ENCODE measurements at places on chromosomes 5 and 9. TPM values are rescaled to one million over a fixed set of nuclear protein-coding genes. Genes with fewer than 3 reads are reported as not detected.
A peak's percentile ranks its signal among the peaks of the same experiment; 100 is the strongest.

DNA sequence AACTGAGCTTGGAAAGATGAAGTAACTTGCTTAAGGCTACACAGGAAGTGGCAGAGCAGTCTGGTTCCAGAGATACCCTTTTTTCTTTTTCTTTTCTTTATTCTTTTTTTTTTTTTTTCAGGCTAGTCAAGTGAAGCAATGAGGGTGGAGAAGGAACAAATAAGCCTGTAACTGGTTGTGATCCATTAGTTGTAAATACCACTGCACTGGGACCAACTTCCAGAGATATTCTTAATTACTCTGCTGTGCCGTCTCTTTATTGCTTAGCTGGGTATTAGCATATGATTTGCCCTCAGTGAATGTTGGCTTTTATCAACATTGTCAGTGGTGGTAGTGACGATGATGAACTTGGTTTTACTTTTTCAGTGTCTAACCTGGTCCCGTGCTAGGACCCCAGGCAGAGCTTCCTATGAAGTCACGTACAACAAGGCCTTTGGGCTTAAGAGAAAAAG is 26.7 kb downstream of the LNPEP start:
- peaks cover 28% of the 10 kb centered on the region for H3K4me1 ChIP-seq
- no peak for DNase-seq
- H3K4me3 ChIP-seq: no peak overlapping the region
- peak overlapping the region; percentile 24 for H3K27ac ChIP-seq
- no peaks in the 10 kb centered on the region for H3K27me3 ChIP-seq

DNA sequence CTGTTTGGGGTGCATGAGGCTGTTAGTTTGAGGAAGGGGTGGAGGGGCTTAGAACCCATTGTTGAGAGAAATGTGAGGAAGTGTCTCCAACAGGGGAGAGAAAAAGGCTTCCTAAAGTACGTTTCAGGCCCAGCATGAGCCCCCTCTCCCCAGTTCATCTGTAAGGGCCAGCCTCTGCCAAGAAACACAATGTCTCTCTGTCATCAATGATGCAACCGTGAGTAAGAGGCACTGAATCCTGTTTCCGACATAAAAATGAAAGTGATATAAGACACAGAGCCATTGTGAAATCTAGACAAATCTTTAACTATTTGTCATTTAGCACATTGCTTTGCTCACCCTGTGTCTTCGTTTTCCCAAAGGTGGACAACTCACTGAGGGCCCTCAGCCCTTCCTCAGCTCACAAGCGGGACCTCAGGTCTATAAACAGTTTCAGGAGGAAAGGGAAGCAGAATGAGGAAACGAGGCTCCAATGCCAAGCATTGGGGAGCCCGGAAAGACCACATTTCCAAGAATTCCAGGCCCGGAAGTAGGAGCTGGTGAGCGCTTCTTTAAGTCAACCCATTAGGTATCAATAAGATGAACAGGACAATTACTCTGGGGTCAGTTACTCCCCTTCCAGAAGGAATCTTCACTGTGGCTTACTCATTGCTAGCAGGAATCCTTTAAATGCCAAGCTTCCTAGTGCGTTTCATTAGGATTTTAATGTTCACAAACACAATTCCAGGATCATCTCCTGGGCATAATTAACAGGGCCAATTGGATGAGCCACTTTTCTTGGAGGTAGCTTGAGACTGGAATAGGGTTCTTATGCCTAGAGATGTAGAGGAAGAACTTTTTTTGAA is 59.0 kb upstream of the KLF4 start:
- H3K27me3 ChIP-seq: no peaks in the 10 kb centered on the region
- no peak for DNase-seq
- H3K4me3 ChIP-seq: peak overlapping the region; percentile 21
- H3K27ac ChIP-seq: peak overlapping the region; percentile 78
- peaks cover 18% of the 10 kb centered on the region for H3K4me1 ChIP-seq

DNA sequence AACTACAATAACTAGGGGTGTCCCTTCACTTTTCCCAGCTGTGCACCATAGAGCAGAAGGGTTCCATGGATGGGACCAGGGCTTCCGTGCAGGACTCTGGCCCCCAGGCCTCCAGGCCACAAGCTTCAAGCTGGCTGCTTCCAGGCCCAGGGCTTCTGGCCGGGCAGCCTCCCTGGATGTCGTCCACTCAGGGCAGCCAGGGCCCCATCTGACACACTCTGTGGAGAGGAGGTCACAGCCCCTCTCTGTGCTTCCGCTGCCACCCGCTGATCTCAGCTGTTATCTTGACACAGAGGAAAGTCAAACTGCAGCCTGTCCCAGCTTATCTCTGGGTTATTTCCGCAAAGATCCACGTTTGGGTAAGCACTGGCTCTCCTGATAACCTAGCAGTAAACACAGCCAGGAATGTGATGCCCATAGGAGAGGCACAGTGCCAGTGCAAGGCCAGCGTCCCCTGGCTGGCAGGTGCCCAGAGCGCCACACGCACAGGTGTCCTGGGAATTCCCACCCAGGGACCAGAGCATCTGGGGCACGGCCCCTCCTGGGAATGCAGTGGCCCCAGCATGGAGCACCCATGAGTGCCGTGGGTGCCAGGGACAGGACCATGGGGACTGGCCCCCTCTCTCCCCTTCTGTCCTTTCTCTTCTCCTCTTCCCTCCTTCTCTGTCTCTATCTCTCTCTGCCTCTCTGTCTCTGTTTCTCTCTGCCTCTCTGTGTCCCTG is 15.6 kb upstream of the SLC6A19 start:
- no peak overlapping the region for H3K4me3 ChIP-seq
- no peaks in the 10 kb centered on the region for H3K27me3 ChIP-seq
- no peaks in the 10 kb centered on the region for H3K4me1 ChIP-seq

DNA sequence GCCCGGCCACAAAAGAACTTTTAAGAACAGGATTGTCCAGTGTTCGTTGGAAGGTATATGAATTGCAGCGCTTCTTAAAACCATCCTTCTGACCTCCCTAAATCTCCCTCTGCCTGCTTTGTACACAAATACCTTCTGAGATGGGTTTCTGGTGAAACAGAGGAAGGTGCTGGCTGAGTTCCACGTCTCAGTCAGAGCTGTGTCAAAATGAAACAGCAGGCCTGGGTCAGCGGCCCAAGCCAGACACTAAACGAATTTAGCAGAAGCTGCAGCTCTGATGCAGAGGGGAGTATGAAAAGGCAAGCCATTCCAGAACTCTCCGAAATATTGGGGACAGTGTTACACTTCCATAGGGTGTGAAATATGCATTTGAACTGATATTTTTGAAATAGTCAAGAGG is 37.8 kb upstream of the CRB2 start:
- no peaks in the 10 kb centered on the region for H3K36me3 ChIP-seq
- no peak overlapping the region for H3K27ac ChIP-seq

DNA sequence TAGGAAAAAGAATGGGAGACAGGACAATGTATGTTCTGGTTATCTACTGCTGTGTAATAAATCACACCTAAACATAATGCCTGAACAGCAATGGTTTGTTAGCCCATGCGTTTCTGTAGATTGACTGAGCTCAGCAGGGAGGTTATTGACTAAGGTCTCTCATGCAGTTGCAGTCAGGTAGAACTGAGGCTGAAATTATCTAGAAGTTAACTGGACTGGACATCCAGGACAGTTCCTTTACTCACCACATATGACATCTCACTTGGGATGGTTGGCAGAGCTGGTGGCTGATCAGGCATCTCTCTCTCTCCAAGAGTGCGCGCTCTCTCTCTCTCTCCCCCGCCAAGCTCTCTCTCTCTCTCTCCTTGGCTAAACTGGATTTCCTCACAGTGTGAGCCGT is 8.9 kb upstream of the FOXB2 start:
- DNase-seq: no peak
- no peak overlapping the region for H3K4me3 ChIP-seq
- no peak overlapping the region for H3K27ac ChIP-seq

DNA sequence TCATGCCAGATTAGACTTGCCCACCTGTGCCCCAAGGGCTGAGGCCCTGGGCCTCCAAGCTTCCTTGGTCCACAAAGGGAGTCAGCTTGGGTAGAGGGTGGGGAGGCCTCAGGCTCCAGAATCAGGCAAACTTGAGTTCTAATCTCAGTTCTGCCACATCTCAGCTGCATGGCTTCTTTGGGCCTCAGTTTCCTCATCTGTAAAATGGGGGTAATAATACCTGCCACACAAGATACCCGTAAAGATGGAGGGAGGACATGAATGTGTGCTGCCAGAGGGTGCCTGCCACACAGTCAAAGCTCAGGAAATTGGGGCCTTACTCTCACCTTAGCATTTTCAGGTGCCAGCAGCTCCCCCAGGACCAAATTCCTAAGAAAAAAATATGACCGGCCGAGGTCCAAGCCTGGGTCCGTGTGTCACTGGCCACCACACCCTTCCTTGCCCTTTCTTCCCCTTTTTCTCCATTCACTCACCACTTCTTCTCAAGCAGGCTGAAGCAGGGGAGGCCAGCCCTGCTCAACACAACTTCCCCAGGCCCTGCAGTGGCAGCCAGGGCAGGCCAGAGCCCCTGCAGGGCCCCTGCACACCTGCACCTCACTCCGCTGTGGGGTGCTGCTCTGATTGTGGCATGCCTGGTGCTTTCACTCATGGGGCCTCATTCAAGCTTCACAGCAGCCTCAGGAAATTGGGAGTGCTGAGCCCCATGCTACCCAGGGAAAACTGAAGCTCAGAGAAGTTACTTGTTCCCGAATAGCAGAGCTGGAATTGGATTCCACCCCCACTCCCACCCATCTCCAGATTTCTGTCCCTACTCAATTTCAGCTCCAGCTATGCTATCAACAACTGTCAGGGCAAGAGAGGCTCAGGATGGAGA is 3.9 kb downstream of the RGS14 start:
- H3K4me3 ChIP-seq: no peak overlapping the region
- DNase-seq: no peak
- H3K36me3 ChIP-seq: no peaks in the 10 kb centered on the region

DNA sequence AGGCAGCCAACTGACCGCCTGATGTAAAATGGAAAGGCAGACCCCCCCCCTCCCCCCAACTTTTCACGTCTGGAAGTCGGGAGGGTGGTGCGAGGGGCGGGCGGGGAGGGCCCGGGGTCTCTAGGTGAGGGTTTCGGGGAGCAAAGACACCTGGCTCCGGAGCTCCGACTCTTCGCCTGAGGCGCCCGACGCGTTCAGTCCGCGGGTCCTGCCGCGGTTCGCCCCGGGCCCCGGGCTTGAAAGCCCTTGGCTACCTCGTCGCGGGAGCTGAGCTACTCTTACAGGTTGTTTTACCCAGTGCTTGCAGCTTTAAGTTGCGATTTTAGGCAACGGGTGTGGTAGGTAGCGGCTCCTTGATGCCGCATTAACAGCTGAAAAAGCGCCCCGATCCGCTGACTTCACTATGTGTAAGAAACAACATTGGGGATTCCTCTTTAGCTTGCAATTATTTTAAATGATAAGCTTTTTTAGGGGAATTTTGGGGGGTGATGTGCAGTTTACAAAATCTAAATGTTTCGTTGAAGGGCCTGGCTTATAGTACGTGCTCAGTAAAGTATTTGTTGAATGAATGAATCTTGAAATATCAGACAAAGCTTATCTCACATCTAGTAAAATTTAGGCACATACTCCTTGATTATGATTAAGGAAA is 722 bp downstream of the CDC42SE2 start:
- peak overlapping the region; percentile 84 for H3K4me3 ChIP-seq
- H3K4me1 ChIP-seq: peaks cover 42% of the 10 kb centered on the region
- DNase-seq: no peak
- no peaks in the 10 kb centered on the region for H3K27me3 ChIP-seq

- peaks cover 24% of the 10 kb centered on the region for H3K4me1 ChIP-seq
- no peak overlapping the region for H3K4me3 ChIP-seq
- no peaks in the 10 kb centered on the region for H3K36me3 ChIP-seq
- DNase-seq: no peak
These were observed 2.6 kb downstream of the NKD2 start for GRCh38 chr5:1011226-1011631.

GRCh38 chr9:21608200-21608599 is 126.1 kb upstream of the IFNE start:
- no peaks in the 10 kb centered on the region for H3K36me3 ChIP-seq
- DNase-seq: no peak
- H3K27me3 ChIP-seq: no peaks in the 10 kb centered on the region
- no peak overlapping the region for H3K4me3 ChIP-seq
- H3K27ac ChIP-seq: no peak overlapping the region

DNA sequence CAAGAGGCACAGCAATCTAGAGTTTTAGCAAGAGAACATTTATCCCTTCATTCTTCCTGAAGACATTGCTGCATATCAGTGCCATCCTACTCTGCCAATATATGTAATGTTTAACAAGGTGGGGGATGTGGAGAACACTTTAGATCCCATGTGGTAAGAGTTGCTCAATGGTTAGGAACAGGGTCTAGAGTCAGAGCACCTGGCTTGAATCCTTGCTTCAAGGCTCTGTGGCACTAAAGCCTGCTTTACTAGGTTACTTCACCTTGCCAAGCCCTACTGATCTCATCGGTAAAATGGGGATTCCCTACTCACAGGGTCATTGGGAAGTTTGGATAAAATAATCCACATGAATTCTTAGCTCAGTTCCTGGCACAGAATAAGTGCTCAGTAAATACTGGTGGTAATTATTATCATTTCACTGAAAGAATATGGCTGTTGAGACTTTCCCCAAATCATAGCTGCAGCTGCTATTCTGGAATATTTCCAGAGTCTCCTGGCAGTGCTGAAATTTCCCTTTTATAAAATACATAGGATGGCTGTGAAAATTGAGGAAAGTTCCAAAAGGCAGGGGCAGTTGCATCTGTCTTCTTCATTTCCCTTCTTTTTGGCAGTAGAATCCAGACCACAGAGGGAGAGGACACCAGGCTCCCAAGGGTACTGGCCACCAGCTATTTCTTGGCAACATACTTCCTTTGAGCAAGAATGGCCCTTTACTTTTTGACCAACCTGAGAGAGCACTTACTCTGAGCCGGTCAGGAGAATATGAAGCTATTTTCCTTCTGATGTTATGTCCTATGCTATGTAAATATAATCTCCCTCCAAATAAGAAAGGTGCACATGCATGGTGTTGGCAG is 142.8 kb downstream of the PALM2AKAP2 start:
- no peaks in the 10 kb centered on the region for H3K27me3 ChIP-seq
- H3K4me3 ChIP-seq: no peak overlapping the region
- no peaks in the 10 kb centered on the region for H3K36me3 ChIP-seq

DNA sequence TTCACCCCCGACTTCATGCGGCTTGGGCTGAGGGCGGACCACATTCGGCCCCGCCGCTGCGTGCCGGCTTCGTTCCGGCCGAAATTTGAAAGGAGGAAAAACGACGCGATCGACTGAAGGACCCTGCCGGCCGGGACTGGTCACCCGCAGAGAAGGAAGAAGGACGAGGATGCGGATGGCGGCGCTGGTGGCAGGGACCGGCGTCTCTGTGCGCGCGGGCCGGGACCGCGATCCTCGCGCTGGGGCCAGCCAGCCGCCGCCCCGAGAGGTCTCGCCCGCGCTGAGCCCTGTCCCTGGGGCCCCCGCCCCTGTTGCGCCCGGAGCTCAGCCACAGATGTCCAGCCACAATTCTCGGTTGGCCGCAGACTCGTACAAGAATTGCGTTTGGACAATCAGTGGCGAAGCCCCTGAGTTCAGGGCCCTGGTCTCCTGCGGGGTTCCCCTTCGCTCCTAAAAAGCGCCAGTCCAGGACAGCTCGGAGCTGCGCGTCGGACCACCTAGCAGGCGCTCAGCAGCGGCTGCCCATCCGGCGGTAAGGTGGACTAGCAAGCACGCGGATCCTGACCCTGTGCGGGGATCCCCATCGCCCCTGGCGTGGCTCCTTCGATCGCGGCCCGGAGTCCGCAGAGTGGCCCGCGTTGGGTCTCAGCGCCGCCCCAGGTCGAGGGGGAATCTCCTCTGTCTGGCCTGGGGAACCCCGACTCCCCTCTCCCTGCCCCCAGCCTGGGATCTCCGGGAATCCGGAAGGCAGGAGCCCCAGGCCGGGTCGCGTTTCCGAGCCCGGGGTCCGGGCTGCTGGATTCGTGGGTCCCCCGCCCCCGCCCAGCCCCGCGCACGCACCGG is 21.3 kb downstream of the URM1 start:
- H3K4me1 ChIP-seq: no peaks in the 10 kb centered on the region
- no peak overlapping the region for H3K27ac ChIP-seq
- no peaks in the 10 kb centered on the region for H3K27me3 ChIP-seq
- H3K4me3 ChIP-seq: no peak overlapping the region

The ARID3C gene
- total RNA-seq: not detected

The RAB24 gene
- total RNA-seq: 48.6 TPM

The ORM1 gene
- total RNA-seq: not detected

The PCDHB8 gene
- 0.25 TPM for total RNA-seq
